ENCODE measurements at places on chromosomes 13 and 19. TPM values are rescaled to one million over a fixed set of nuclear protein-coding genes. Genes with fewer than 3 reads are reported as not detected.
A peak's percentile ranks its signal among the peaks of the same experiment; 100 is the strongest.

ZNF563 gene
- 1.3 TPM for total RNA-seq

DNA sequence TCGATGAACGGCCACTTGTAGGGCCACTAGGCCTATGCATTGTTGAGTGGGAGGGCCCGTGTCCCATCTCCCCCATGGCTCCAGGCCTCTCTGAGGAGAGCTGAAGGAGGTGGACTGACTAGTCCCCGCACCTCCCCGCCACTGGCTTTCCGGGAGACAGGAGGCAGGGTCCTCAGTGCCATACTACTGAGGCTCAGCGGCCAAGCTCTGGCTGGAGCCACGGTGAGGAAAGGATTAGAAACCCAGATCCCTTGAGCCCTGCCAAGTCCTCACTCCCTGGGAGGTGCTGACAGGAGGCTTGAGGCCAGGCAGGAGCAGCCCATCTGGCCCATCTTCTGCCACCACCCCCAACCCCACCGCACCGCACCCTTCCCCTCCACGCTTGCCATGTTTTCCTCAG is 29.0 kb downstream of the CCDC8 start:
- DNase-seq: no peak
- H3K36me3 ChIP-seq: peaks cover 43% of the 10 kb centered on the region
- no peaks in the 10 kb centered on the region for H3K4me1 ChIP-seq
- no peak overlapping the region for H3K27ac ChIP-seq
- no peaks in the 10 kb centered on the region for H3K27me3 ChIP-seq
- H3K4me3 ChIP-seq: no peak overlapping the region

DNA sequence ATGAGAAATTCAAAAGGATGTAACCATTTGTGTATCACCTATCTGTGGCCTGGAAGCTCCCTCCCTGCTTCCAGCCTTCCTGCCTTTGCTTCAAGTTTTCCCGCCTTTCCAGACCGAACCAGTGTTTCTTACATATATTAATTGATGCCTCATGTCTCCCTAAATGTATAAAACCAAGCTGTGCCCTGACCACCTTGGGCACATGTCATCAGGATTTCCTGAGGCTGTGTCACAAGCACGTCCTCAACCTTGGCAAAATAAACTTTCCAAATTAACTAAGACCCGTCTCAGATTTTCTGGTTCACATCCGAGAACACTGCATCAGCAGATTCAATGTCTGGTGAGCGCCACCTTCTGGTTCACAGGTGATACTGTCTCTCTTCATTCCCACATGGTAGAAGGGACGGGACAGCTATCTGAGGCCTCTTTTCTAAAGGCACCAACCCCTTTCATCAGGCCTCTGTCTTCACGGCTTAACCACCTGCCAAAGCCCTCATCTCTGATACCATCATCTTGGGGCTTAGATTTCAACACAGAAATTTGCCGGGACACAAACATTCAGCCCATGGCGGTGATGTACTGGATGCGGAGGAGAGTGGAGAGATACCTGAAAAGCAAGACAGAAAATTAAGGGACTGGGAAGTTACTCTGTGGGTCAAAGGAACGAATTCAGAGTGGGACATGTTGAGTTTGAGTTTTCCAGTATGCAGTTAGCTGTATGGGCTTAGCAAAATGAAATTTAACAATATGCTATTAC is 58.7 kb upstream of the PABPC3 start:
- no peak overlapping the region for H3K4me3 ChIP-seq
- H3K36me3 ChIP-seq: no peaks in the 10 kb centered on the region
- no peaks in the 10 kb centered on the region for H3K4me1 ChIP-seq
- DNase-seq: peak; percentile 52

DNA sequence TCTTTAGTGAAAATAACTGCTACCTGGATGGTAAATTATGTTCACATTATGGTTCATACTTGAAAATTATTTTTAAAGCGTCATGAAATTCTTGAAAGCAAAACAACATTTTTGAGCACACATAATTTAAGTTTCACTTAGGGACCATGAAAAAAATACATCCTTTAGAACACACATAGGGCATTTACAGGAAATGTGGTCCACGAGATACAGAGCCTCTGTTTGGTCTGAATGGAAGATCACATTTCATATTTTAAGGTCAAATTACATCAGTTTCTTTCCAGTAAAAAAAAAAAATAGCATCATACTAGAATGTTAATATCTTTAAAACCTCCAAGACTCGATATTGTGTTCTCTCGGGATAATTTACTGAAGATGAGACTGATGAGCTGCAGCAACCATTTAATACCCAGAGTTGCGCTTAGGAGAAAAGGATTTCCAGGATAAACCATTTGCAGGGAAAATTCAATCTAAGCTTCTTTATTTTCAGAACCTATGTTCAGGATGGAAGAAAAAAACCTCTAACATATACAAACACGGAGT is 720.7 kb downstream of the DIAPH3 start:
- no peaks in the 10 kb centered on the region for H3K36me3 ChIP-seq
- H3K4me1 ChIP-seq: no peaks in the 10 kb centered on the region
- no peaks in the 10 kb centered on the region for H3K27me3 ChIP-seq
- no peak overlapping the region for H3K27ac ChIP-seq
- no peak for DNase-seq

Data from Calu3 (cell line).